ENCODE measurements at places on chromosomes 16 and 17.

- DNase-seq: no peak
These were observed 8.8 kb upstream of the DNASE1 start for GRCh38 chr16:3645504-3646347.

DNA sequence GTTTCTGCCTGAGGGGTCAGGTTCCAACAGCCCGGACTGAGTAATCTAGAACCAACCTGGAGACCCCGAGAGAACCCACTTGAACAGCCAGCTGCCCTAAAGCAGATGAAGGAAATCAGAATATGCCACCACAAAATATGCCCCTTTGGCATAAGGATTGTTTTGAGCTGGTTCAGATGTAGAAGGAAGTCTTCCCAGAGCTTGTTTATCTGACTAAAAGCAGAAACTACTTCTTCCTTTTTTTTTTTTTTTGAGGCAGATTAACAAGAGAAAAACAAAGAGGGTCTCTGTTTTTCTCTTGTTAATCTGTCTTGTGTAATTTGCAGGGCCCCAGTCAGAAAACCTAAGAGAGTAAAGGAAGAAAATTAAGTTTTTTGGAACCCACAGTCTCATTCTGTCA, 53.0 kb downstream of the PECAM1 start:
- no peak for DNase-seq

GRCh38 chr16:67399749-67400704, 6.7 kb upstream of the TPPP3 start:
- DNase-seq: no peak

DNA sequence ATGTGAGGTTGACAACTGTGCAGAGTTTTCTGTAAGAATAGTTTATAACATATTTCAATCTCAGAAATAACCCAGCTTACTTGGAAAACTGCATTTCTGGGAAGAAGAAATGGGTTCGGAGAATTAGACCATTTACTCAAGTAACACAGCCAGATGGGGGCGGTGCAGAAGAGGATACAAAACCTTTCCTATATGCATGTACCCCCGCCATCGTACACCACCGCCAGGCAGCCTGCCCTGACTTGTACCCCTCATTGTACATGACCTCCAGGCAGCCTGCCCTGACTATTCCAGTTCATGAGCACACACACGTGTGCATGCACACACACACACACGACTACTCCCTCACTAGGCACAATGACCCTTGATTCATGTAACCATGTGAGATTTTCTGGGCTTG, 154.0 kb downstream of the C16orf78 start:
- DNase-seq: no peak

GRCh38 chr17:44502598-44503146, 534 bp downstream of the GPATCH8 start:
- no peak for DNase-seq

DNA sequence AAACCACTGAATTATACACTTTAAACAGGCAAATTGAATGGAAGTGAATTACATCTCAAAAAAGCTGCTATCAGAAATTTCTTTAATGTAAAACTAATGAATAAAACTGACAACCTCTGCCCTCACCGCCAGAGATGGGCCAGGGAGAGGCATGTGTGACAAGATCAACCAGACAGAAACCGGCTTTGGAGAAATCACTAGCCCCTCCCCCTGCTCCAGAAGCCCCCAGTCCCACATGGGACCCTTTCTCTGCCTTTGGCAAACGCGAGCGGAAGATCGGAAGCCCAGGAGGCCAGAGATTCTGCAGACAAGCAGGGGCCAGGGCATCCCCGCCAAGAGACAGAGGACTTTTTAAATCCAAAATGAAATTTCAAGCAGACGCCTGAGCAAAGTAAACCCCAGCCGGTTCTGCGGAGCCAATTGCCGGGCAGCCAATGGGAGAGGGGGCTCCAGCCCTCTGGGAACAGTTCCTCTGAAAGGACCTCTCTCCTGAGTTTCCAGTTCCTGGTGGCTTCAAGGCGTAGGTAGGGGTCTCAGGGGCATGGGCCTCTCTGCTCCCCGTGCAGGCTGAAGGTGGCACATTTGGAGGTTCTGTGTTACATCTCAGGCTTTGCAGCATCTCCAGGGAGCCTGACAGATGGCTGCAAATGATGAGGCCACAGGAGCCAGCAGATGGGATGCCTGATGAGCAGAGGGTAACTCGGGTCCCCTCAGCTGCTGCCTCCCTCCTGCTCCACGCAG, 118.1 kb downstream of the GSG1L start:
- DNase-seq: no peak

- DNase-seq: no peak
These were observed 5.3 kb upstream of the EIF4A3 start for GRCh38 chr17:80152081-80152702.

DNA sequence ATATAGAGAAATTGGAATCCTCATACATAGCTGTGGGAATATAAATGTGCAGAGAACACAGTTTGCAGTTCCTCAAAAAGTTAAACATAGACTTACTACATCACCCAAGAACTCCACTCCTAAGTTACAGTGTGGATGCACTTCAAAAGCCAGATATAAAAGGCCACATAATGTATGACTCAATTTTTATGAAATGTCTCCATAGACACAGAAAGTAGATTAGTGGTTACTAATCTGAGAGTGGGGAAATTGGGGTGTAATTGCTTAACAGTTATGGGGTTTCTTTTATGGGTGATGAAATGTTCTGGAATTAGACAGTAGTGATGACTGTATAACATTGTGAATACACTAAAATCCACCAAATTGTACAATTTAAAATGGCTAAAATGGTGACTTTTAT, 60.9 kb downstream of the CACNG1 start:
- DNase-seq: no peak

GRCh38 chr17:56257075-56257474, 103.8 kb downstream of the ANKFN1 start:
- DNase-seq: no peak

- no peak for DNase-seq
These were observed 48.8 kb downstream of the HSD17B2 start for GRCh38 chr16:82083710-82084353.

- DNase-seq: no peak
These were observed at the start of gene KRT24 for GRCh38 chr17:40703652-40704051. TSS of gene KRT24 (minus strand) at chr17:40703752. CDS start at chr17:40703693, 59 bp downstream.

- DNase-seq: no peak
These were observed 205.9 kb downstream of the SLC39A11 start for GRCh38 chr17:72886622-72887021.

DNA sequence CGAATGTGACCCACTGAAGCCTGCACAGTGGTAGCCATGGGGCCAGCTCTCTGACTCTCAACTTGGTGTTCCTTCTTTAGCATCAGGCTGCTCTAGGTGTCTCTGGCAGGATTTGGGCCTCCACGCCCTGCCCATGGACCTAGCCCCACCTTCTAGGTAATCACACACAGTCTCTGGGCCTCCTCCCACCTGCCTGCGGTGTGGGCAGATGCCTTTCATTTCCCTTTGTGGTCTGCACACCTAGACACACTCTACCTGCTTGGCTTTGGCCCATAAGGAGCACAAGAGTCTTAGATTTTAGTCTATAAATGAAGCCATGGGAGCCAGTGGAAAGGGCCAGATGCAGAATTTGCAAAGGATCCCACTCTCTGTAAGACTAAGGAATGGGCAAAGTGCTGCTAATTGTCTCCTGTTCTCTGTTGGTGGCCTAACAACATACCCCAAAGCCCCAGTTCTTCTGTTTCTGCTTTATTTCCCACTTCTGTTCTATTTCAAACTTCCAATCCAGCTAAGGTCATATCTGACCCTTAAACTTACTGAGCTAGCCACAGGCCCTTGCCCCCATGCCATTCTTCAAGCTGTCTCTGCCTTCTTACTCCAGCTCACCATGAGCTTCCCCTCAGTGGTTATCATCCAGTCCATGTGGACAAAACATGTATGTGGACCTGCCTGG, 7.2 kb upstream of the MFSD6L start:
- DNase-seq: no peak

DNA sequence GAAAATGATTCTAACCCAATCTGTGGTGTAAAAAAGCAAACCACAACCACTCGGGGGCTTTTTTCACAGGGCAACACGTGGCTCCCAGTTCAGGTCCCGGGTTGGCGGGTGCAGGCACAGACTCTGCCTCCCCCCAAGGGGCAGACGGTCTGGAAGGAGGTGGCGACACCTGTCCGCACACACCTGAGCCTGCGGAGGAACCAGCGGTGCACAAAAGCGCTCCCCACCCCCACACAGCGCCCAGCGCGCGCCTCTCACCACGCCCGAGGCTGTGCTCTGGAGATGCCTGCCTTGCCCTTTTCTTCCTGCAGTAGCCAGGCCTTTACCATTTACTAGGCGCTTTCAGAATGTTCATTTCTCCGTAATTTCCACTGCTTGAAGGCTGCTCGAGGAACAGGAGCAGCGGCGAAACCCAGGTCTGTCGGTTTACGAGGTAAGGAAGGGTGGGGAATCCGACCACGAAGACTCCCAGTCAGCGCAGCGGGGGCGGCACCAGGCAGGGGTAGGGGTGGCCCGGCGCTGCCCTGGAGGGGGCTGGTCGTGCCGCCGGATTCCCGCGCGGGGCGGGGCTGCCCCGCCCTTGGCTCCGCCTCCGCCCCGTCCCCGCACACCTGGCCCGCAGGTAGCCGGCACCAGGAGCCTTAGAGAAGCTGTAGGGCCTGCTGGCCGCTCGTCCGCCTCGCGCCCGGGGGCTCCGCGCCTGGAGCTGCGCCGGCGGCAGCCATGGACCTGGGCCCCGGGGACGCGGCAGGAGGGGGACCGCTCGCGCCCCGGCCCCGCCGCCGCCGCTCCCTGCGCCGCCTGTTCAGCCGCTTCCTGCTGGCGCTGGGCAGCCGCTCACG, at the start of gene USP43:
Gene USP43 (plus strand): TSS at position 608 of the 842 bp plus-strand sequence. CDS start 116 bp downstream, at position 724.
- DNase-seq: no peak

DNA sequence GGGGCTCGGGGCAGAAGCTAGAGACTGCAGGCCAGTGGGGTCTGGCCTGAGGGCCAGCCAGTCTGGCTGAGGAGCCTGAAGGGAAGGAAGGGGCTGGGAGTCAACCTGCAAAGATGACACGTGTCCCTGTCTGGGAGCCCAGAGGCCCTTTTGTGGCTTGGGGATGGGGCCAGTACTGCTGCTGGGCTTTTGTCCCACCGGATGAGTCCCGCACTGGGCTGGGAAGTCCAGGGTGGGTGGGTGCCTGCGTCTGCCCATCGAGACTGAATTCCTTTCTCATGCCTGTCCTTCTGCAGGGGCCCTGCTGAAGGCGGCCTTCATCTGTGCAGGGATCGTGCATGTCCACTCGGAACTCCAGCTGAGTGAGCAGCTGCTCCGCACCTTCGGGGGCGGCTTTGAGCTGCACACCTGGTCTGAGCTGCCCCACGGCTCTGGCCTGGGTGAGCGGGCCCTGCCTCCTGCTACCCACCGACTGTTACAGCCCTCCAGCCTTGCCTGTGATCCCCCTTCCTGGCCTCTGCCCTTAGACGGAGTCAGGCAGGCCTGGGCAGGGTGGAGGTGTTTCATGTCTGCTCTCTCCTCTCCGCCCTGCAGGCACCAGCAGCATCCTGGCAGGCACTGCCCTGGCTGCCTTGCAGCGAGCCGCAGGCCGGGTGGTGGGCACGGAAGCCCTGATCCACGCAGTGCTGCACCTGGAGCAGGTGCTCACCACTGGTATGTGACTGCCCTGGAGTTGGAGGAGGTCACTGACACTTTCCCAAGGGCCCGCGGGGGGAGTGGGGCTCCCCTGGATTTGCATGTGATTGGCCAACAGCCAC, 20.9 kb downstream of the FCSK start:
- DNase-seq: no peak

- no peak for DNase-seq
These were observed 14.0 kb upstream of the UBE2I start for GRCh38 chr16:1295465-1295864.

DNA sequence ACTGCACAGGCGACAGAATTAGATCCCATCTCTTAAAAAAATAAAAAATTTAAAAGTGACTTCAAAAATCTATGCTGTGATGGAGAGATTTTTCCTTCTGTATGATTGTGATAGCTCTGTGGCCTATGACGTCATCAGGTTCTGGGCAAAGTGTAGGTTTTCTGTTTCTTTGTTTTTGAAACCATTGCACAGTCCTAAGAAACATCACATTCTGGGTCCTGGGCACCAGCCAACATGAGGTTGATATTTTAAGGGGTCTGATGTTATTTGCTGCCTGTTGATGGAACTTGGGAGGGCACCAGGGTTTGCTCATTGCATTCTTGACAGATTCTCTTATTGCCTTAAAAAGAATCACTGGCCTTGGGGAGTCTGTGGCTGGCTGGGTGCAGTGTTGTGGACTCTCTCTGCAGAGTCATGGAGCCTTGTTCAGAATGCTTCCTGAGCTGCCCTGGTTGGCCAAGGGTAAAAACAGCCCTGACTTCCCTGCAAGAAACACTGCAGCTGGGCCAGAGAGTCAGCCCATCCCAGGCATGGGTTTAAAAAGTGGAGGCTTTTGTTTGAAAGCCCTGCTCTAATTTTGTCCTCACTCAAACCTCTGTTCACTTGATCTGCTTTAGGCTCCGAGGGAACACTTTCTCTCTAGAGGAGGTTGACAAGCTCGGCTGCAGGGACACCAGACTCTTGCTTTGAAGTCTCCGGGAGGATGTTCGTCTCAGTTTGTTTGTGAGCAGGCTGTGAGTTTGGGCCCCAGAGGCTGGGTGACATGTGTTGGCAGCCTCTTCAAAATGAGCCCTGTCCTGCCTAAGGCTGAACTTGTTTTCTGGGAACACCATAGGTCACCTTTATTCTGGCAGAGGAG, 10.5 kb upstream of the CYLD start:
- DNase-seq: no peak

- DNase-seq: no peak
These were observed 15.7 kb downstream of the ETV4 start for GRCh38 chr17:43530288-43531081.

DNA sequence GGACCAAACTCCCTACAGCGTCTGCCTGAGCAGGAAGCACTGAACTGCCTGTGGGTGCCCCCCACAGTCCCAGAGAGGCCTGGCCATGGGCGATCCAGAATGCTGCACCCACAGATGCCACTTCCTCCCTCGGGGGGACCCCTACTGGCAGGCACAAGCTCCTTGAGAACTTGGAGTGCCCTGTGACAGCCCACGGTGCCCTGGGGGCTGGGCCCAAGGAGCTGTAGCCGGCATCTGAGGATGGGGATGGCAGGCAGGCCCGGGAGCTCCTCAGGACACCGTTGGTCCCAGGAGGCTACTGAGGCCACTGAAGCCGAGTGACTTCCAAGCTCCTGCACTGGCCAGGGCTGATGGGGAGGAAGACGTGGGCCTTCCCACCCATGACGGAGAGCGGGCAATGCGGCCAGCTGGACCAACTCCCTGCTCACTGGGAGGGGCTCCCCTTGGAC, 15.1 kb upstream of the RASD1 start:
- no peak for DNase-seq
